ENCODE measurements at places on chromosomes 5 and 9.

DNA sequence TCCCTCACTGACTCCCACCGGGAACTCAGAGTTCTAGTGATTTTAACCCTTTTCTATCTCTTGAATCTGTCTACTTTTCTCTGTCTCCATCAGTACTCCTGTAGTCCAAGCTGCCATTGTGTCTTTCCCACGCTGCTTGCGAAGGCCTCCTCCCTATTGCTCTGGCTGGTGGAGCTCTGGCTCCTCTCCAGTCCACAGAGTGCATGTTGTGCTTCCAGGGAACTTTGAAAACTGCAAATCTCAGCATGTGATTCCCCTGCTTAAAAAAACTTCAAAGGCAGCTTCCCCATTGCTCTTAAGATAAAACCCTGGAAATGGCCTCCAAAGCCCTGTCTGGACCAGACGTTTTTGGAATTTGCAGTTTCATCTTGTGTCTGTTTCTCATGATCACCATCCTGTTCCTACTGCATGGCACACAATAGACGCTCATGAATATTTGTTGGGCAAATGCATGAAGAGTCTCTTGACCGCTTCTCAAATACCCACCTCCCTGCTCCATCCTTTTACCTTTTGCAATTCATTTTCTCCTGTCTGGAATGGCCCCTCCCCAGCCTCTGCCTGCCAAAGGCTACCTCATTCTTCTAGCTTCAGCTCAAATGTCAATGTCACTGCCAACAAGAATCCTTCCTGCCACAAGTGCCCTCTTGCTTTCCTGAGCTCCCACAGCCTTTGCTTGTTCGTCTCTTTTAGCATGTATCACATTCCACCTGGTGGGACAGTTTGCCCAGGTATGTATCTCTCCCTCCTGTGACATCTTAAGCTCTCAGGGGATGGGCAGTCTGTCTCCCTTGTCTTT lies 293.2 kb downstream of the ARHGAP26 start:
- DNase-seq = no peak

- DNase-seq = no peak
Observed at GRCh38 chr5:175620527-175620926, 37.3 kb upstream of the HRH2 start.

- DNase-seq = no peak
Observed at GRCh38 chr5:138869763-138870500, 5.2 kb downstream of the LRRTM2 start.

- DNase-seq = peak; percentile 58
Observed at GRCh38 chr5:53479590-53480415, 626 bp upstream of the FST start.

DNA sequence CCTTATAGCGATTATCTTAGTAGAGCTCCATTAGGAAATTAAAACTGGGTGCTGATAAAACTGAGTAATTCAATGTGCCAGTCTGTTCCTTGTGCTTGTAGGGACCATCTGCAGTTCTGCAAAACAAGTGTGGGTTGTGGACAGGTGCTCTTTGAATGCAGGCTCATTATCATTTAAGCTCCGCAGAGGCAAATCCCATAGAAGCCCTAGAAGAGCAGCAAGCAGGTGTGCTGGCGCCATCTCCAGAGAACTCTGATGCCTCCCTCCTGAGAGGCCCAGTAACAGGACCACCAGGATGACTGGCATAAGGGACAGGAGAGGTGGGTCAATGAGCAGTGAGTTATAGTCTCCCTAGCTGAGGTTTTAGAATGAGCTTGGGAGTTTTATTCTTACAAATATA lies 1342.4 kb upstream of the DMAC1 start:
- peak; percentile 14 for DNase-seq

DNA sequence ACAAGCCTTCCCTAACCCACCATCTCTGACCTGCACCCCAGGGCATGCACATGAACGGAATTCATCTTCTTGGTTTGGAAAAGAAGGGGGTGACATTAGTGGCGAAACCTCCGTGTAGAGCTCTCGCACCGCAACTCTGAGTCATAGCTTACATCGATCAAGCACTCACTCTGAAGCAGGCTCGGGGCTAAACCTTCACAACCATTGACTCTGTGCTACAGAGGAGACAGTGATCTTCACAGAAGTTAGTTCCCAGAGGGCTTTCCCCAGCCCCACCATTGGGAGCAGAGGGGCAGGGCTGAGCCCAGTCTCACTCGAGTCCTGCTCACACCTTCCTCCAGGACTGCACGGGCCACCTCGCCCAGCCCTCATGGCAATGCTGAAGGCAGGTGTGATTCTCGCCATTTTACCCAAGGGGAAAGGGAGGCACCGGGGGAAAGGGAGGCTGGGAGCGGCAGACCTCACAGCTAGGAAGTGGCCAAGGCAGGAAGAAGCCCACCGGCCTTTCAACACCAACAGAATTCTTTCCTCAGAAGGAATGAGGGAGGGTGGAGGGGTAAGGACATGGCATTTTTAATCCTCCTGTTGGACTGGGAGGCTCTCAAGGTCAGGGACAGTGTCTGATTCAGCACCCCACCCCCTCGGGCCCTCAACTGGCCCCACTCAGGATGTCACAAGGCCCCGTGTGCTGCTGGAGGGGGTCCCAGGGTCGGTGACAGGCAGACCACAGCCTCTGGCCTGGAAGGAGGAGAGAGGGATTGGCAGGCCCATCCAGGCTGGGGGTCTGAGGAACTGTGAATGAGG lies 25.9 kb upstream of the IL17B start:
- DNase-seq = no peak

- no peak for DNase-seq
Observed at GRCh38 chr5:33763435-33763834, 128.4 kb downstream of the ADAMTS12 start.

GRCh38 chr9:94926431-94926800 lies 199.9 kb downstream of the AOPEP start:
- DNase-seq = no peak
